ENCODE measurements at places on chromosomes 2 and 18. TPM values are rescaled to one million over a fixed set of nuclear protein-coding genes. Genes with fewer than 3 reads are reported as not detected.

GRCh38 chr18:2441544-2441943 lies 129.8 kb downstream of the METTL4 start:
- DNase-seq, result no peak
- no peaks in the 10 kb centered on the region for H3K4me1 ChIP-seq
- no peaks in the 10 kb centered on the region for H3K36me3 ChIP-seq
- no peaks in the 10 kb centered on the region for H3K27me3 ChIP-seq
- no peak overlapping the region for H3K4me3 ChIP-seq

GRCh38 chr2:175872721-175873120 lies 129.3 kb downstream of the LNPK start:
- DNase-seq, result no peak
- H3K4me1 ChIP-seq, result peaks cover 9% of the 10 kb centered on the region
- H3K4me3 ChIP-seq, result no peak overlapping the region
- peaks cover 2% of the 10 kb centered on the region for H3K27me3 ChIP-seq
- no peak overlapping the region for H3K27ac ChIP-seq

Gene CPLX4
- total RNA-seq, result not detected

- peaks cover 2% of the 10 kb centered on the region for H3K27me3 ChIP-seq
- H3K27ac ChIP-seq, result no peak overlapping the region
- DNase-seq, result no peak
- H3K4me3 ChIP-seq, result no peak overlapping the region
- H3K36me3 ChIP-seq, result no peaks in the 10 kb centered on the region
- no peaks in the 10 kb centered on the region for H3K4me1 ChIP-seq
Observed at GRCh38 chr2:64939332-64939917, 49.8 kb upstream of the SLC1A4 start.

- no peak for DNase-seq
- H3K4me3 ChIP-seq, result no peak overlapping the region
Observed at GRCh38 chr2:77054938-77055337, 467.2 kb downstream of the LRRTM4 start.

GRCh38 chr2:182594286-182594685 lies 121.8 kb upstream of the DNAJC10 start:
- H3K4me3 ChIP-seq, result no peak overlapping the region
- DNase-seq, result no peak
- no peaks in the 10 kb centered on the region for H3K27me3 ChIP-seq
- H3K27ac ChIP-seq, result no peak overlapping the region
- H3K4me1 ChIP-seq, result peaks cover 3% of the 10 kb centered on the region

Gene EEF1B2
- total RNA-seq, result 246 TPM

DNA sequence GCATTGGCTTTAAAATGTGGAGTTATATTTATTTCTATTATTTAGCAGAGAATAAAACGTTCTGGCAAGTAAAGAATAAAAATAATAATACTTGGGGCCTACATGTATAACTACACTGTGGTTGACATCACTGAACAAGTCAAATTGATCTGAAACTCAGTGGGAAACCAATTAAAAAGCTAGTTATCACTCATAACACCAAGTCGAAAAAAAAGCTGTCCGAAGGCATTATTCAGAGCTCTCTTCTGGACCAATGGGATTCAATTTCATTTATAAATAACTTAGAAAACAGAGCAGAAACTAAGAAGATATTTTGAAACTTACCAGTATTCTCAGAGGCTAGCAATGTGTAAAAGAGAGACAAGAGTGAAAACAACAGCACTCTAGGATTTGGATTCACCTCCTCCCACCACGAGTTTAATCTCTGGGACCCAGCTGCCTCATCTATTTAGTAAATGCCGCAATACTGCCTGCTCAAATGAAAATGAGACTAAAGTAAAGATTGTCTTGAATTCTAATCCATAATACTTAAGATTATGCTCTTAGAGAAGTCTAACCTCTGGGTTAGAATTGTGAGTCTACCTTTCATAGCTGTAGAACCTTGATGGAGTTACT lies 128.4 kb downstream of the NBAS start:
- no peak overlapping the region for H3K4me3 ChIP-seq
- no peak for DNase-seq
- peaks cover 3% of the 10 kb centered on the region for H3K4me1 ChIP-seq
- no peaks in the 10 kb centered on the region for H3K36me3 ChIP-seq
- H3K27me3 ChIP-seq, result no peaks in the 10 kb centered on the region
- H3K27ac ChIP-seq, result no peak overlapping the region

GRCh38 chr2:11342551-11343367 lies 1.7 kb downstream of the ROCK2 start:
- H3K27me3 ChIP-seq, result peaks cover 9% of the 10 kb centered on the region
- H3K4me1 ChIP-seq, result peaks cover 9% of the 10 kb centered on the region
- H3K4me3 ChIP-seq, result peak overlapping the region; percentile 98
- H3K27ac ChIP-seq, result peak overlapping the region; percentile 95
- H3K36me3 ChIP-seq, result no peaks in the 10 kb centered on the region

DNA sequence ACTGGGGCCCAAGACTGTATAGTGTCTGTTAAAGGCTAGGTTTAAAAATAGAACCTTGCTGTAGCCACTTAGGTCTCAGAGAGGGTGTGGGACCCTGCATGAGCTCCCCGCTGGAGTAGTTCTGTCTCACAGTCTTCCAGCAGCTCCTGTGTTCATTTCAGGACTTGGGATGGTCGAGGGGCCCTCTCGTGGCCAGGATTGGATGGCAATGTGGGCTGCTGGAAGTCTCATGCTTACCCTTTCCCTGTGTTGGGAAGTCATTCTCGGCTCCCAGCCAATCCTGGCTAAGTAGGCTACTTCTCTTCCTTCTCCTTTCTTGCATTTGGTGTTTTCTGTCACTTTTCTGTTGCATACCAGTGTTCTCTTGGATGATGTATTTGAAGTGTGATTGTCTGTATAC lies 284.0 kb upstream of the GCFC2 start:
- H3K4me1 ChIP-seq, result no peaks in the 10 kb centered on the region
- H3K27ac ChIP-seq, result no peak overlapping the region
- no peak for DNase-seq
- H3K36me3 ChIP-seq, result peaks cover 11% of the 10 kb centered on the region

GRCh38 chr2:1495676-1496358 lies 82.6 kb downstream of the TPO start:
- H3K4me1 ChIP-seq, result peaks cover 6% of the 10 kb centered on the region
- no peak for DNase-seq
- no peak overlapping the region for H3K27ac ChIP-seq
- H3K36me3 ChIP-seq, result no peaks in the 10 kb centered on the region

Gene ANKRD62
- 0.17 TPM for total RNA-seq

Gene DUSP11
- 20.8 TPM for total RNA-seq

Measured in glutamatergic neuron (in vitro differentiated cells).